ENCODE measurements at places on chromosomes 5 and 9.

DNA sequence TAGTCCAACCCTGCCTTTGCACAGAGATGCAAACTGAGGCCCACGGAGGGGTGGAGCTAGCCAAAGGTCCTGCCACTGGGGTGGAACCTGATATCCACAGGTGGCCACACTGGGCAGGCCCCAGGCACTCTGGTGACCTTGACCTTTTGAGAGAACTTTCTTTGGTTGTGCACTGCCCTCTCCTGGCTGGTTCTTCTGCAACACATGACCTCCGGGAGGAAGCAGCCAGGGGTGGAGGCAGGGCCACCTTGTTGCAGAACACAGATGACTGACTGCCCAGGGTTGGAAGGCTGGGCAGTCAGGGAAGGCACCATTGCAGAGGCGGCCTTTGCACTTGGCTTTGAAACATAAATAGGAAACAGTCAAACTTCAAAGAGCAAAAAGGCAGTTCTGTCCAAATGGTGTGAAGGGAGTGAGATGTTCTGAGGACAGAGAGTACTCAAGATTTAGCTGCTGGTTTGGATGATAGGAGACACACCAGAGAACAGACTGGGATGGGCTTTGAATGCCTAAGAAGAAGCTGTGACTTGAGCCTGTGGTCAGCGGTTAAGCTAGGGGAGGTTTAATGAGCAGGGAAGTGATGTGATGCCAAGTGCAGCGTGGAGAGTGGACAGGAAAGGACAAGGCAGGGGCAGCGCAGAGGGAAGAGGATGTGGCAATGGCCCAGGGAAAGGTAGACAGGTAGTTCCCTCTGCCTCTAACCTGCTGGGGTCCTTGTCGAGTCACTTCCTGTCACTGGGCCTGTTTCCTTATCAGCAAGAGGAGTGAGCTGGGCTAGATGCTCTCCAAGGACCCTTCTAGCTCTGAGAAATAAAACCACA lies 6.8 kb upstream of the TCOF1 start:
- DNase-seq: peak; percentile 78

- peak; percentile 31 for DNase-seq
These were observed 118.7 kb downstream of the LPAR1 start for GRCh38 chr9:110919609-110920008.

- no peak for DNase-seq
These were observed 144.6 kb downstream of the CMYA5 start for GRCh38 chr5:79834098-79834753.

- no peak for DNase-seq
These were observed 27.4 kb downstream of the PDE6A start for GRCh38 chr5:149917073-149917676.

DNA sequence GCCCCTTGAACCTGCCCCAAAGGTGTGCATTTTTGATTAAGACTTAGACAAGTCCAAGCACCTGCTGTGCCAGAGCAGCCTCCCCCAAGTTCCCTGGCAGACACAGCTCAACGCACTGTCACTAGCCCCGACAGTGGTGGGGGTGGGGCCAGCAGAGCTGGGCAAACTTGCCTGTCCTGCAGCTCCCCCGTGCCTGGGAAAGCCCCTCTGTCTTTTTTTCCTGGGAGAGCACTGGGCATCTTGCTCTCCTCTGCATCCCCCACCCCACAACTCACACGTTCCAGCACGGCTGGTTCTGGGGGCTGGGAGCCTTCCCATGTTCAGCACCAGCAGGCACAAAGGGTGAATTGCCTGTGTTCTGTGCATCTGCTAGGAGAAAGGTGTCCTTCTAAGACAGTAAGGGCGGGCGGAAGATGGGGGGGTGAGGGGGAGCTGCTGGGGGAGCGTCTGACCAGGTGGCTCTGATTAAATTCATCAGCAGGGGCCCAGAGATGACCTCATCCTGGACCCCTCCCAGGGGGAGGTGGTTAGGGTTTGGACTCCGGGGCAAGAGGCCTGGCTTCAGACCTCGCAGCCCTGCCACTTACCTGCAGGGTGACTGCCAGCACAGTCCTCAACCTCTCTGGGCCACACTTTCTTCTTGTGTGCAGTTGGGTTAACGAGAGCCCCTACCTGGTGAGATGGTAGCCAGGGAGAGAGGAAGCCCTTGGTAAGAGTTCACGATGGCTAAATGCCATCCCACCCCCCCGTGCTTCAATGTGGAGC lies 23.5 kb downstream of the HMCN2 start:
- DNase-seq: no peak

- DNase-seq: peak; percentile 43
These were observed 45.4 kb downstream of the SPATA31C2 start for GRCh38 chr9:88092797-88093331.

DNA sequence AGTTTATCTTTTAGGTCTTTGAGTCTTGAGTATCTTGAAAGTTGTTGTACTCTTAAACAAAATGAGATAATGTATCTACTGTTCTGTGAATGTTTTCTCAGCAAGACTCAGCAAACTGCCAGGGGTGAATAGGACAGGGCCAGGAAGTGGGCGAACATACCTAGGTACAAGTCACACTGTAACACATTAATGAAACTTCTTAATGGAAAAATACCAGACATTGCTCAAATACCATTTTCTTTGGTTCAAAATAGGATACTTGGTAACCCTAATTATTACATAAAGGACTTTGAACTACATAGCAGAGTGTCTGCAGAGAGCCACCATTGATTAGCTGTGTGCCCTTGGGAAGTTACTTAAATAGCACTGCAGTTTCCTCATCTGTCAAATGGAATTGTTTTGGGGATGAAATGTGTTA lies 197.5 kb downstream of the ARHGEF28 start:
- peak; percentile 56 for DNase-seq

DNA sequence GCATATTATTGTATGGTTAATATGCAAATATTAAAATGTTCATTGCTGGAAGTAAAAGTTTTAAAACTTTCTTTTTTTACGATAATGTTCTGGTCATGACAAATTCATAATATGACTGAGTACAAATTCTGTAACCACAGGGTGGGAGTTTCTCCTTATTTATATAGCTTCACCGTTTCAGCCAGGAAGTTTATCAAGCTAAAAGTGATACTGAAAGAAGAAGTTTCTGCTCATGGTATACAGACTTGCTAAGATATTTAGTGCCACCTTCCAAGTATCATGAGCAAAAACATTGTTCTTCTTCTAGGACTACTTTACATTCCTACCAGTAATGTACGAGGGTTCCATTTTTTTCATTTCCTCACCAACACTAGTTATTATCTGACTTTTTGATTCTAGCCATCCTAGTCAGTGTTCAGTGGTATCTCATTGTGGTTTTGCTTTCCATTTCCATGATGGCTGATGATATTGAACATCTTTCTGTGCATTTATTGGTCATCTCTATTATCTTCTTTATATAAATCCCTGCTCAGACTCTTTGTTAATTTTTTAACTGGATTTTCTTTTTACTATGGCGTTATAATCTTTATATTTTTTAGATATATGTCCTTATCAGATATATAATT lies 94.2 kb upstream of the PRRC1 start:
- no peak for DNase-seq

GRCh38 chr9:111393971-111394370 lies 63.9 kb upstream of the OR2K2 start:
- DNase-seq: no peak

GRCh38 chr5:124436294-124436693 lies 310.1 kb downstream of the ZNF608 start:
- no peak for DNase-seq

DNA sequence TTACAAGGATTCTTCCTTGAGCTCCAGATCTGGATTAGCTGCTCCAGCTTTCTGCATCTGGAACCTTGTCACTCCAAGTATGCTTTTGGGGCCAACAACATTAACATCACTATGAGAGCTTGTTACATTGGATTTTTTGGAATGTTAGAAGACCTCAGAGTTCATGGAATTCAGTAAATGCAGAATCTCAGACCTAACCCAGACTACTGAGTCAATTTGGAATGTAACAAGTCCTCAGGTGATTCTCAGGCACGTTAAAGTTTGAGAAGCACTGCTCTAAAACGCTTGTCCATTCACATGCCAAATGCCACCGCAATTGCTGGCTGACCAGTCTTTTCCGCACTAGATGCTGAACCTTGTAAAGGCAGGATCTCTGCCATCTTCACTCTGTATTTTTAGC lies 251.4 kb upstream of the TRIM32 start:
- DNase-seq: no peak

- no peak for DNase-seq
These were observed 287.6 kb upstream of the ADRA1B start for GRCh38 chr5:159628703-159629102.

- DNase-seq: peak; percentile 79
These were observed 65.3 kb downstream of the CSNK1A1 start for GRCh38 chr5:149485655-149486615.

DNA sequence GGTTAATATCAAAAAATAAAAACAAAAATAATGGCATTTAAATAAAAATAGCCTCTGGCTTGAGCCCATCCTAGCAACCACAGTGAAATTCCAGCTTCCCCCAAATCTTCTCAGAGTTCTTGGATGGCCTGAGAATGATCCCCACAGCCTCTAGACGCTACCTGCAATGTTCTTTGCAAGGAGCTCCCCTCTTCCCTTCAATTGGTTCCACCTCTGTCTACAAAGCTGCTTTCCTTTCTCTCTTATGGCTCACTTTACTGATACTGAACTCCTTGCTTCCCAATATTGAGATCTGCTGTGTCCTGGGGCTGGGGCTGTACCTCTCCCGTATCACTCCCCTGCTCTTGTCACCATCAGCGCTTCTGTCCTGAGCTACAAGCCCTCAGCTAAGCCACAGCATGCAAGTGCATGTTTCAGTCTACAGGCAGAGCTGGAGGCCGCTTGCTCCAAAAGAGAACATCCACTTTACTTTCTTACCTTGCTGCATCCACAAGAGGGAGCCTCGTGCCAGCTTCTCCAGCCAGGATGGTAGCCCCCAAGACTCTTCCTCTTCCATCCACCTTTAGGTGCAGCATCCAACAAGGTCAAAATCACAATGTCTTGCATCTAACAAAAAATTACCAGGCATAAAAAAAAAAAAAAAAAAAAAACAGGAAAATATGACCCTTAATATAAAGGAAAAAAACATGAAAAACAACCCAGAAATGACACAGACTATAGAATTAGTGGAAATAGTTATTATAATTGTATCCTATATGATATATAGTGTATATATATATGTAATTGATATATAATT lies 57.4 kb upstream of the PRSS3 start:
- peak; percentile 44 for DNase-seq

DNA sequence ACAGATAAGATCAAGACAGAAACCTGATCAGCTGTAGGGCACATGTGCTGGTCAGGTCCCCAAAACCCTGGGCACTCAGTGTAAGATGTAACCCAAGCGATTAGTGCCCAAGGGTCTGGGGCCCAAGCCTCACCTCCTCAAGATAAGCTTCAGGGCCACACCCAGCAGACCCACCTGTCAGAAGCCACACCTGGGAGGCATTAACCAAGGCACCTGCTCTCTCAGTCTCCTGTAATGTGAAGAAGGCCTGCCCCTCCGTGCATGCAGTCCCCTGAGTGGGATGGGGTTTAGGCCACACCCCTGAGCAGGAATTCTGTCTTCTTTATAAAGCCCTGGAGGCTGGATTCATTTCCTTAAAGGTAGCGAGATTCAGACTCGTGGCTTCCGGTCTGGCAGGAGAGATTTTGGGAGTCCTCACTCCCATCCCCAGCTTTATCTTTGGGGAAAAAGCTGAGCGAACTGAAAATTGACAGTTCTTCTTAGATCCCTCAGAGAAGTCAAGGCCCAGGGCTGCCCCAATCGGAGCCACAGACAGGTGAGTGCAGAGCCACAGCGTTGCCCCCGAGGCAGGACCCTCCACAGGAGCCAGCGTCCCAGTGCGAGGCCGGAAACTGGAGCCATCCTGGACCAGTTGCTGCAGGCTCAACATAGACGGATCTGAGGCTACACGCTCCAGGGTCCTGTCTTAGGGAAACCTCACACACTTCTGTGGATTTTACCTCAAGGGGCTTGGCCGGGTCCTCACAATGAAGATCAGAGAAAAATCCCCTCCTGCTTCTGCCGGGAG lies 357.6 kb upstream of the IRX4 start:
- no peak for DNase-seq

GRCh38 chr5:123882319-123882964 lies 370.5 kb downstream of the CSNK1G3 start:
- DNase-seq: no peak

- DNase-seq: no peak
These were observed 346.4 kb upstream of the SLC24A2 start for GRCh38 chr9:20135119-20135697.

- no peak for DNase-seq
These were observed 196.8 kb downstream of the ANXA1 start for GRCh38 chr9:73348471-73348870.

DNA sequence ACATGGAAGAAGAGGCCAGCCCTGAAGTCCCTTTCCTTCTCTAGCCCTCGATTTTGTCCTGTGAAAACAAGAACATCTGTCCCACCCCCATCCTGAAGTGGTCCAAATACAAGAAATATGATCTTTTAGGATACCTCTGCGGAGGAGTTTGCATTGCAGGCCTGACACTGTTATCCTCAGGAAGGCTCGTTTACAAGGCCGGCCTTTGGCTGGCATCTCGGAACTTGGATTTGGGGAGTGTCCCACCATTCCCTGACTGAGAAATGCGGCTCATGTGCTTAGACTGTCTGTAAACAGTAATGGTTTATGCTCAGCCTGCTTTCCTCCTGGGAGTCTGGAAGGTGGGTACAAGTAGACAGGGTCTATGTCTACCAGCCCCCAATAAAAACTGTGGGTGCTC lies 26.4 kb downstream of the WHRN start:
- no peak for DNase-seq

DNA sequence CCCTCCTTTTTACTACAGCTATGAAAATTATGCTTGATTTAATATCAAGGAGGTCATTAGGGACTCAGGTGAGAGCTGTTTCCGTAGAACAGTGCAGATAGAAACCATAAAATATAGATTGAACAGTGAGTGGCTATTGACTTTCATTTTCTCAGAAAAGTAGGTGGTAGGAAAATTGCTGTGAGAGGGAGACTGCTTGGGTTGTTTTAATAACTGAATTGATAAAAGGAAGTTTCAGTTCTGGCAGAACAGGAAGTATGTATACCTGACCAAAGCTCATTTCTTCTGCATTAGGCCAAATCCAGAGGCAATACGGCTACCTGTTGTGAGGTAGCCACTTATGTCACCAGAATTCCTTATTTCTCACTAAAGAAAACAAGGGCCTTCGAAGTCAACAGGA lies 761.7 kb upstream of the ARRDC3 start:
- DNase-seq: no peak

- DNase-seq: no peak
These were observed 48.9 kb downstream of the BOD1 start for GRCh38 chr5:173567548-173567947.

- DNase-seq: no peak
These were observed 208.0 kb downstream of the CYLC2 start for GRCh38 chr9:103203172-103203571.

- DNase-seq: peak; percentile 58
These were observed 120.2 kb upstream of the GRHPR start for GRCh38 chr9:37302277-37302676.

DNA sequence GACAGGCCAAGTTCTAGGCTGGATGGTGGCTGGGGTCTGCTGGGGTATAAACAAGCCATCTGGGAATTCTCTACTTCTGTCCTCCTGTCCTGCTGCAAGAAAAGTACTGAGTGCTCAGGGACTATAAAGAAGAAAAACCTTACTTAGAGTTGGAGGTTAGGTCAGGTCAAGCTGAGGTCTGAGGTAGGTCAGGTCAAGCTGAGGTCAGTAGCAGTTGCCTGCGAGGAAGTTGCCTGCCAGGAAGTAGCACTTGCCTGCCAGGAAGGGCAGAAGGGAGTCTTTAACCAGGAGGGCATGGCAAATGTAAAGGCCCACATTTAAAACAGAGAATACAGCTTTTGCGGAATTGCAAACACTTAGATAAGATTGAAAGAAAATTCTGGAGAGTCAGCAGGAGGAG lies 51.3 kb upstream of the PRLR start:
- DNase-seq: no peak
